ENCODE measurements at places on chromosomes 3 and 15. TPM values are rescaled to one million over a fixed set of nuclear protein-coding genes. Genes with fewer than 3 reads are reported as not detected.

GRCh38 chr3:171401432-171401831, 58.8 kb downstream of the TNIK start:
- DNase-seq = no peak

The WNT5A gene
- total RNA-seq = 6.5 TPM

DNA sequence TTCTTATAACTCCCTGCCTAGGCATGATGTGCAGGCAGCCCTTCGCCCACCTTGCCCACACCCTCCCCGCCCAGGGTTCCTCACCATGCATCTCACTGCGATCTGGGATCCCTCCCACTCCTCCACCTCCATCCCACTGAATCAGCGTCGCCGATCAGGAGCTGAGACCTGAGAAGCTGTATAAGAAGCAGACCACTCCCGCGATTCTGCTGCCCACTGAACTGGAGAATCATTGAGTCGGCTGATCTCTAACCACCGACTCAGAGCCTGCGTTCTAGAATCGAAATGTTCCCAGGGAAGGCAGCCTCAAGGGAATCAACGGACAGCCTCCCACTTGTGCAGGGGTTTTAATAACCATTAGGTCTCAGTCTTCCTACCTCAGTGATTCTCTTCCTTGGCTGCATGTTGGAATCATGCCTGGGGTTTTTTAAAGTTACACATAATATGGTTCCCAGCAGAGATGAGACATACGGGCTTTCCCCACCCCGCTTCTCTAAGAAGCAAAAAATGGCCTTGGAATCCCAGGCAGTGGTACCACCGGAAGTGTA, 60.2 kb downstream of the TMEM44 start:
- no peak for DNase-seq

The CKMT1A gene
- total RNA-seq = not detected

- no peak for DNase-seq
These were observed 18.6 kb downstream of the ZIC1 start for GRCh38 chr3:147427746-147428145.

DNA sequence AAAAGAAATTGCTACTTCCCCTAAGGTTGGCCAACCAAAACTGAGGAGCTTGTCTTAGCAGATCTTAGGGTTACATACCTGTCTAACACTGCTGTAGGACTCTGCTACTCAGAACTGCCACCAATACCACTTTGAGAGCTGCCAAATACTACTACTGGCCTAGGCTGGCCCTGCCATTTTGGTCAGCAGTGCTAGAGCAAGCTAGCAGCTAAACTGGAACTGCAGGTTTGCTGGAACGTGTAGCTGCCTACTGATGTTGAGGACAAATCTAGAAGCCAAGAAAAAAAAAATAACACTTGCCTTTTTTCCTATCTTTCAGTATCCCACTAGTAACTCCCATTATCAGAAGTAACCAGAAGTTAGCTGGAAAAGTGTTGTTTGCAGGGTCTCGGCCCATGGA, 387.4 kb downstream of the RBMS3 start:
- no peak for DNase-seq

The FRG2C gene
- total RNA-seq = not detected

GRCh38 chr3:38842266-38842965, 26.4 kb upstream of the SCN10A start:
- DNase-seq = no peak

- peak; percentile 40 for DNase-seq
These were observed 129.3 kb downstream of the EEFSEC start for GRCh38 chr3:128282380-128283196.

DNA sequence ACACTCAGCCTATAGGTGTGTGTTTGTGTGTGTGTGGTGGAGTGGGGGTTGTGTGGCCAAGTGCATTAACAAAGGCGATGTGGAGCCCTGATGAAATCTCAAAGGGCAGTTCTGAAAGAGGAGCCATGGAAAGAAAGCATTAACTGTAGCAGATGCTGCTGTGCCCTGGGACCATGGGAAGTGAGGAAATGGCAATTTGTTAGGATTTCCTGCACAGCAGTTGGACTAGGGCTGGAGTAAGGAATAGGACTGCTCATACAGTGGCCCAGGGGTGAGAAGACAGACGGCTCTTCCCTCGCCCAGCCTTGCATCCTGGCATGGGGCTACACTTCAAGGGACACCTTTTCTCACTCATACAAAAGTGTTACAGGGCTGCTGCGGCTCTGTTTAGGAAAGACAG, 12.3 kb upstream of the ZBTB38 start:
- DNase-seq = no peak

DNA sequence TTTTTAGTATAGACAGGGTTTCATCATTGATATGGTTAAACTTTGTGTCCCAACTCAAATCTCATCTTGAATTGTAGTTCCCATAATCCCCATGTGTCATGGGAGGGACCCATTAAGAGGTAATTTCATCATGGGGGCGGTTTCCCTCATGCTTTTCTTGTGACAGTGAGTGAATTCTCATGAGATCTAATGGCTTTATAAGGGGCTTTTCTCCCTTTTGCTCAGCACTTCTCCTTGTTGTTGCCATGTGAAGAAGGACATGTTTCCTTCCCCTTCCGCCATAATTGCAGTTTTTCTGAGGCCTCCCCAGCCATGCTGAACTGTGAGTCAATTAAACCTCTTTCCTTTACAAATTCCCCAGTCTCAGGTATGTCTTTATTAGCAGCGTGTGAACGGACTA, 20.2 kb upstream of the ZNF710 start:
- DNase-seq = no peak

GRCh38 chr15:74200412-74200815, 2.2 kb downstream of the STRA6 start:
- DNase-seq = peak; percentile 55

The PIGBOS1 gene
- 5.8 TPM for total RNA-seq

The ESYT3 gene
- total RNA-seq = 1.9 TPM

The SH2D7 gene
- not detected for total RNA-seq

- no peak for DNase-seq
These were observed 329.4 kb downstream of the TBC1D5 start for GRCh38 chr3:17412950-17413530.

- no peak for DNase-seq
These were observed 731.7 kb downstream of the SQOR start for GRCh38 chr15:46366360-46367007.

The NEK11 gene
- 1.8 TPM for total RNA-seq

DNA sequence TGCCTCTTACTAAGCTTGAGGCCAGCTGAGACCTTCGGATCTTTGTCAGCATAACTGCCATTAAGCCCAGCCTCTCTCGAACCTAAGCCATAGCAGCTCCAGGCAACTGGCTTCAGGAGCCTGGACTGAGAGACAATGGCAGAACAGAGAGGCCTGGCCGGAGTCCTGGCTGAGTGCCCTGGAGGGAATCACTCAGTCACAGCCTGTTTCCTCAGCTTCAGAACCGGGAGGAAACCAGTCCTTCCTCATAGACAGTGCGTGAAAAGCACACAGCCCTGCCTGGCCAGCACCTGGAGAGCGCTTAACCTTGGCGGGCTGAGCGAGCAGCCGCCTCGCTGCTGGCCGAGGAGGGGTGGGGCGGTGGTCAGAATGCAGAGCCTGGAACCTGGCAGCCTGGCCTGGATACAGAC, 21.6 kb downstream of the RNU5B-1 start:
- DNase-seq = no peak

- no peak for DNase-seq
These were observed 2.7 kb downstream of the PDCD7 start for GRCh38 chr15:65130941-65131340.
